Naive B cell (primary cell): ENCODE measurements at places on chromosomes 2 and 18.

- no peak for DNase-seq
Observed at GRCh38 chr2:142165790-142166189, 35.0 kb upstream of the LRP1B start.

DNA sequence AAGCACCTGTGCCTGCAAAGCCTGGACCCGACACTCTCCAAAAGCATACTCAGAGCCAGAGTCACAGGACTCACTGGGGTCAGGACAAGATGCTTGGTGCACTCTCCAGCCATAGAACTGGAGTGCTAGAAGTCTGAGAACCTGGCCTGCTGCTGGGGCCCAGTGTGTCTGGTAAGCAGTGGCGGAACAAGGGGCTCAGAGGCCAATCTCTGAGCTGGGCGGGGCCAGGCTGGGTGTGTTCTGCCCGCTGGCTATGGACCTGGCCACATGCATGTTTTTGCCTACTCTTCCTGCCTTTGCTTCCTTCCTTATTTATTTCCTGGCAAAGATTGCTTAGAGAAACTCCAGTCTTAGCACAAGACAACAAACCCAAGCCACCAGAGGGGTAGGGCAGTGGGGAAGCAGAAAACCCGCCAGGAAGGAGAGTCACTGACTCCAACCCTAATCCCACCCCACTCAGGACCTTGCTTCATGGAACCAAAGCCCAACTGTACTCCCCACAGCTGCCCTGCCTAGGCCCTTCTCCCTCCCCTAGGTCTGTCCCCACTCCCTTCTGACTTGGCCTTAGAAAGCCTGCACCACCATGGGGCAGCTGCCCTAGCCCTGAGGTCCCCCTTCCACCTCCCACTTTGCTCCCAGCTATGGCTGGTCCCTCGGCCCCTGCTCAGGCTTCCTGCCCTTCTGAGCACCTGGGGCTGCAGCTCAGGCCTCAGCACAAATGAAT, 315.5 kb downstream of the CELF4 start:
- DNase-seq: no peak

DNA sequence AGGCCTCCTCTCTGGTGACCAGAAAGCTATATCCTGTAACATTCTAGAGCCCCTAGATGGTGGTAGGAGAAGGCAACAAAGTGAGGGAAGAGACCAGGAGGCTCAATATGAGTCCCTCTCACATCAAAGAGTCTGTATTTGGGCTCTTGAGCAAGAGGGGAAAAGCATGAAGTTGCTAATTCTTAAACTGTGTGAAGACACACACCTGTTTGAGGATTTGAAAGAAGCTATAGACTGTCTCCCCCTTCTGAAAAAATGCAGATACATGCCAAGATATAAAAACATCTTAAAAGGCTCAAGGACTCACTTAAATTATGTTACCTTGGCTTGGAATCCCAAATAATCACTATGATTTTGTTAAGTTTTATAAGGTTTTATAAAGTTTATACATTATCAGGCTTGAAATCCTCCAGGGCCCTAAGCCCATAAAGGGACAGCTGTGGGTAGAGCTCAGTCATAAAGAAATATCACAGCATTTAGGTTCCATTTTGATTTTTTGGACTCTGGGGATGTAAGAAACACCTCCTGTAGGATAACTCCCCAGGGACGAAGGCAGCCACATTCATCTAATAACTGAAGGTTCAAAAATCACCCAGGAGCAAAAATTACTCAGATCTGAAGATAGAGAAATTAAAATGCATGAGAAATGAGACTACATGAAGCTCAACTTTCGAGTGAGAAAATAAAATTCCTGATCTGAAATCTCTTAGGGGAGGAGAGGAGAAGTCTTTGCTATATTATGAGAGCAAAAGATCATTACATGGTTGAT, 136.1 kb upstream of the LGALSL start:
- DNase-seq: no peak

- no peak for DNase-seq
Observed at GRCh38 chr18:31546476-31546875, 45.2 kb upstream of the TTR start.

- DNase-seq: no peak
Observed at GRCh38 chr2:101153787-101154186, 2.6 kb upstream of the TBC1D8 start.

GRCh38 chr2:135960656-135961551, 24.5 kb downstream of the DARS1 start:
- no peak for DNase-seq

- DNase-seq: no peak
Observed at GRCh38 chr18:48673853-48674721, 135.3 kb downstream of the CTIF start.

DNA sequence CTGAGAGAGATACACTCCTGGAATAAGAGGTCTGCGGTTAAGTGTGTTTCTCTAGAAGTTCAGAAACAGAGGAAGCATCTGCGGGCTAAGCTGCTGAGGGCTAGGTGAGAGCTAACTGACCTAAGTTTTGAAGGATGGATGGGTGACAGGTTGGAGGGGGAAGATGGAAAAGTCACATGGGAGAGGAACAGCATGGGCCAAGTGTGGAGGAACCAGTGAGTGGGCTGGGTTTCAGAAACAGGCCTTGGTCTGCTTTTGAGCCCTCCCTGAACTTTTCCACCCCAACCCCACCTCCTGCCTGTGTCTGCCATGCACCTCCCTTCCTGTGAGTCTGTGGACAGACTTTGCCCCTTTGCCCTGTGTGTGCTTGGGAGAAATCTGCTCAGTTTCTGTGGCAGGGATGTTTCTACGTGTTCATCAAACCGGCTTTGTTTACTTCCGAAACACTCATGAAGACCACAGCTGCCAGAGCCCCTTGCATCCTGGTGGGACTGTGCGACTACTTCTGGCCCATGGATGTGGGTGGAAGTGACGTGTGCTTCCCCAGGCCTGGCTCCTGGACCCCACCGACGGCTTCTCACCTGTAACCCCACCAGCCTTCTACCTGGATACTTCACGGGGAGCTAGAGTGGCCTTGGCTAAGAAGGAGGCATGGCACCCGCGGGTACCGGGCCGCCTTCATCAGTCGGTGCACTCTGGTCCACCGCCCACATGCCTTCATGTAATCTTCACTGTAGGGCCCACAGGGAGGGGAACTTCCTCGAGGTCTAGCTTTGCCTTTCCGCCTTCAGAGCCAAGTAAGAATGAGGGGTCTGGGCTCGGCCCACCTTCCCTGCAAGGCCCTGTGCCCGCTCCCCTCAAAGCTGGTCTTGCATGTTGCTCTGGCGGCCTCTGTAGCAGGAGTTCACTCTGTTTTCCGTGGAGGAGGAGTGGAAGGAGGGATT, 1.4 kb upstream of the HPCAL1 start:
- no peak for DNase-seq

DNA sequence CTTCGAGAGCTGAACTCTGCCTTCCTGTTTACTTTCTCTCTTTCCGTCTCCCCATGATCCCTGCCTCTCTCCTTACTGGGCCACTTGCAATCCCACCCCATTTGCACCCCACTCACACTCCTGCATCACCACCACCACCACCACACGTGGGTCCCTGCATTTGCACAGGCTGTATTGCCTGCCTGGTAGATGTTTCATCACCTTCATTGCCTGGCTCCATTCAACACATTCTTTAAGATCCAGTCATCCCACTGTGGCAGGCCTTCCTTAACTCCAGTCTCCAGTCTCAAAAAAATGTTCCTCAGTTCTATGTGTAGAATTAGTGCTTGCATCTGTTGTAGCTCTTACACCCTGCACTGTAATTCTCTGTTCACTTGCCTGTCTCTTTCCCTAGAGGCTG, 13.9 kb downstream of the NOSTRIN start:
- DNase-seq: no peak

- no peak for DNase-seq
Observed at GRCh38 chr2:113012436-113013335, 7.4 kb downstream of the IL36A start.

DNA sequence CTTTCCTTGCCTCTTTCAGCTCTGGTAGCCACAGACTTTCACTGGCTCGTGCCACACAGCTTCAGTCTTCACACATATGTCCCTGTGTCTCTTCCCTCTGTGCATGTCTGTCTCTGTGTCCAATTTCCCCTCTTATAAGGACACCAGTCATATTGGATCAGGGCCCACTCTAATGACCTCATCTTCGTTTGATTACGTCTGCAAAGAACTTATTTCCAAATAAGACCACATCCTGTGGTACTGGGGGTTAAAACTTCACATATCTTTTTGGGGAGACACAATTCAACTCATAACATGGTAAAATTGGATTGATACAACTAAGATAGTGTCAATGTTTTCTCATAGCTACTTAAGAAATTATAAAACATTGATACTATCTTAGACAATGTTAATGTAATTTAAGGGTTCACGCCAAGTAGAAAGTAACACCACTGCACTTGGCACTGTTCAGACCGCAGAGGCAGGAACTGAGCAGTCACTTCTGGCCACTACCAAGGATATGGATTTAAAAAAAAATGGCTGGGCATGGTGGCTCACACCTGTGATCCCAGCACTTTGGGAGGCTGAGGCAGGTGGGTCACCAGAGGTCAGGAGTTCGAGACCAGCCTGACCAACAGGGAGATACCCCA, 119.6 kb upstream of the EPAS1 start:
- no peak for DNase-seq

DNA sequence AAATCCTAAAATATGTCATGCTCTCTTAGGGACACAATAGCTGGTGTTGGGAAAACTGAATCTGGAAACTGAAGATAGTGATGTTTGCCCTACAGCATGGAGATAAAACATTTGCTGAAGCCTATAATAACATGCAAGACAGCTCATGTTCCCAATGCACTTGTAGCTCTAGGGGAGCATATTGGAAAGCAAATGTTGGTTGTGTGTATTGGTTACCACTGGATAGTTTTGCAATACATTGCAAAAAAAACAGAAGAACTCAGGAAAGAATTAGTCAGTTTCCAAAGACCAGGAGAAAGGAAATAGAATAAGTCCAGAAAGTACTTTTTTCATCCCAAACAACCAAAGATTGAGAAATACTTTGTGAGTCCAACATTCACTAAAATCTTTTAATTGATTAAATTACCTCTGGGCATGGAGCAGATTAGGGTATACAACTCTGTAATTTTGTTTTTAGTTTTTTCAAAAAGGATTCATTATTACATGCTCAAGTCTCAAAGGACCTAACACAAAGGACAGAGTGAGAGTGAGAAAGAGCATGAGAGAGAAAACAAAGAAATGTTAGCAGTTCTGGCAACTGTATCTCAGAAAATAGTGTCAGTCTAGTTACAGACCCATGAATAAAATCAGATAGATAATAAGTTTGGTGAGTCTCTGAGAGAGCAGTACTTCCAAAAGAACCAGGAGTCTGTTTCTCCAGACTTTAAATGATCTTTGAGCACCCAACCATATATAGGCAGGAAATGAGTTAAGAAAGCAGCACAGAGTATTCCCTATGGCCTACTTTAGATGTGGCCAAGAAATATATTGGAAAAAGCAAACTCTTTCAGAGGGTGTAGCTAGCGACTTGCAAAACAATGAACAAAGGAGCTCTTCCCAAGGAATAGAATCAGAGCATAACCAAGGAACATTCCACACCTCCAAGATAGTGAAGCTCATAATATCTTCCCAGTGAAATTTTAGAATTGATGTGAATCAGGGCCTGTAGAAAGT, 36.6 kb upstream of the COL3A1 start:
- DNase-seq: no peak

- DNase-seq: no peak
Observed at GRCh38 chr2:130183512-130184373, 1.7 kb downstream of the MZT2B start.
